NCI-H1436 treated with DMSO at 0.1 percent for 48 hours (cell line): ENCODE measurements at places on chromosomes 1 and 21.

GRCh38 chr1:88552226-88552625 lies 131.8 kb upstream of the PKN2 start:
- no peak for DNase-seq

DNA sequence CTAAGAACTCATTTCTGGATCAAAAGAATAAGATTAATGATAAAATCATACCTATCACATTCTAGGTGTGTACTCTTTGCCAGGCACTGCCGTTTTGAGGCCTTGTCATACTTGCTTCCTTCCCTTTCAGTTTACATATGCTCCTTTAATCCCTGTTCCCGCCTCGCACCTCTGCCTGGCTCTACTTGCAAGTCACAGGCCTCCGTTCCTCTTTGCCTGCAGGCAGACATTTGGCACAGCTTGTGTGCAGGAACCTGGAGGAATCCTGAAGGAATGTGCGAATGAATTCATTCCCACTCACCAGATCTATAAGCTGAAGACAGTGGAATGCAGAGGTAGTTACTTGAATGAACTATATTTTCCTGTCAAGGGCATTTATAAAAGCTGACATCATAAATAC lies 13.8 kb downstream of the WLS start:
- no peak for DNase-seq

DNA sequence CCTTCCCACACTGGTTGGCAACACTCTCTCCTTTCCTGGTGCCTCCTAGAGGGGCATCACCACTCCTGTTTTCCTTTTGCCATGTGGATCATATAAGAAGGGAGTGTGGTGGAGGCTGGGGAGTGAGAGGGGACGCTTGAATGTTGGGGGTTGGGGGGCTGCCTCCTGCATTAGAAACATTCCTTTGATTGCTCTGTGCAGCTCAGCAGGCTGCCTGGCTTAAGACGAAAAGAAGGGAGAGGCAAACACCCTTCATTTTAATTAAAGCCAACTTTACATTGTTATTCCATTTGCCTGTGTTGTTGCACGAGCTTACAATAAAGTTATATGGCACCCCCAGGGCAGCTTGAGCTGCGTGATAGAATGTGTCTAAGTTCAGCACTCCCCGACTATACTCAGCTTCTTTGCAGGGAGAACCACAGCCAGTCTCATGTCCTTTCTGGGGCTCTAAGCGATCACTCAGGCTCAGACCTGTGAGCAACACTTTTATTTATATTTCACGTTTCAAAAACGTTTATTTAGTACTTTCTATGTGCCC lies 57.4 kb downstream of the FOXD2 start:
- DNase-seq, result no peak

GRCh38 chr1:20964540-20965484 lies 177.7 kb upstream of the HP1BP3 start:
- DNase-seq, result no peak

GRCh38 chr21:37628362-37628761 lies 261.8 kb downstream of the DYRK1A start:
- no peak for DNase-seq

- DNase-seq, result no peak
These were observed 58.9 kb downstream of the TNFSF18 start for GRCh38 chr1:172991674-172992400.

GRCh38 chr1:111507411-111508201 lies 4.2 kb upstream of the ADORA3 start:
- DNase-seq, result no peak

- no peak for DNase-seq
These were observed 25.8 kb downstream of the SKI start for GRCh38 chr1:2253797-2254480.

- no peak for DNase-seq
These were observed 11.2 kb upstream of the SLAMF9 start for GRCh38 chr1:159965263-159965662.

- DNase-seq, result no peak
These were observed 97.0 kb upstream of the C1orf174 start for GRCh38 chr1:3996846-3997705.

DNA sequence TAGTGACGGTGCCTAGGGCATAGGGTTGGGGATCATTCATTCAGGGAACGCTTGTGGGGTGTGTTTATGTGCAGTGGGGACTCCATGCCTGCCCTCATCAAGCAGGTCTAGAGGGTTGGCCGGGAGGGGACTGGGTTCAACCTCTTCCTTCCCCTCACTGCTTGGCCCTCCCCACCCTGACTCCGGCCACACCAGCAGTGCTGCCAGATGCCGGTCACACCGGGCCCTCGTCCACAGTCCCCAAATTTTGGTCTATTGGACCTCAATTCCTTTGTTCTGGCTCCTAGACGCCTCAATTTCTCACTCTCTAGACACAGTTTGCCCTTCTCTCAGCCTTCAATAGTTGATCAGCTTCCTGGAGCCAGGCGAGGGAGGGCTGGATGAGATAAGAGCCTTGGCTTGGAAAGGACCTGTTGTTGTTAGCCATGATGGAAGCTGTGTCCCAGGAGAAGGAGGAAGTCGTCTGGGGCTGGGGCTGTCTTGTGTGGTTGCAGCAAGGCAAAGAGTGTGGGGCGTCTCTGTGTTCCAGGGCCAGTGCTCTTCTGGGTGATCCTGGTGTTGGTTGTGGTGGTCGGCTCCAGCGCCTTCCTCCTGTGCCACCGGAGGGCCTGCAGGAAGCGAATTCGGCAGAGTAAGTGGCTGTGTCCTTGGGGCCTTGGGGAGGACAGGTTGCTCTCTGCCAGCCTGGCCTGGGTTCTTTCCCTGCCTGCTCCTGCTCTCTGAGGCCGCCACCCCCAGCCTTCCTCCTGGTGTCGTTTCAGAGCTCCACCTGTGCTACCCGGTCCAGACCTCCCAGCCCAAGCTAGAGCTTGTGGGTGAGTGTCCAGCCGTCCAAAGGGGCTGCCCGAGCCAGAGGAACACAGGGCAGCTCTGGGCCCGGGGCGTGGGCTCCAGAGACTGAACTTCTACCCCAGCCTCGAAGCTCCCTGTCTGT lies 41.1 kb upstream of the TNFRSF1B start:
- no peak for DNase-seq

DNA sequence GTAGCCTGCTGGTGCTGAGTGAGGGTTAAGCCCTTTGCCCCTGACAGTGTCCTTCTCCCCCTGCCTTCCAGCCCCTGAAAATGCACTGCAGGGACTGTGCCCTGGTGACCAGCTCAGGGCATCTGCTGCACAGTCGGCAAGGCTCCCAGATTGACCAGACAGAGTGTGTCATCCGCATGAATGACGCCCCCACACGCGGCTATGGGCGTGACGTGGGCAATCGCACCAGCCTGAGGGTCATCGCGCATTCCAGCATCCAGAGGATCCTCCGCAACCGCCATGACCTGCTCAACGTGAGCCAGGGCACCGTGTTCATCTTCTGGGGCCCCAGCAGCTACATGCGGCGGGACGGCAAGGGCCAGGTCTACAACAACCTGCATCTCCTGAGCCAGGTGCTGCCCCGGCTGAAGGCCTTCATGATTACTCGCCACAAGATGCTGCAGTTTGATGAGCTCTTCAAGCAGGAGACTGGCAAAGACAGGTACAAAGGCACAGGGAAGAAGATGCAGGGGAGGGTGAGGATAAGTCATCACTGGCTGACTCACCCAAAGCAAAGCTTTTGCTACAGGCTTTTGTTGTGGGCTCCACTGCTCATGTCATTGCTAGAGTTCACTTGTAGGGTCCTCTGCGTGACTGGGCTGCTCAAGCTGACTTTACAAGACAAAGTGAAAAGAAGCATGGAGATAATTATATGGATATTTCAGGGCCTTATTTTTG lies 174.9 kb downstream of the PIGK start:
- DNase-seq, result no peak

DNA sequence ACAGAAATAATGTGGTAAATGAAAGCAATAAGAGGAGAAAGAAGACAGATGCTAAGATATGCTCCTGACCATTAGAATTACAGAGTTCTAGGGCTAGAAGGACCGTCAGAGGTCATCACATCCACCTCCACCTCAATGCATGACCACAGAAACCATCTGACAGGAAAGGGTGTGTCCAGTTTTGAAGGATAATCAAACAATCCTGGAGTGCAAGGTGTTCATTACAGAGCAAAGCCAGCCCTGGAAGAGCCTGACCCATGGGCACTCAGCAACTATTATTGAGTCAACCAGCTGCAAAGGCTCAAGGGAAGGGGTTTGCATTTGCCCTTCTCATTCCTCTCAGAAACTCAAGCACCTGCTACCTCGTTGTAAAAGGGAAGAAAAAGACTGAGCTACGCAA lies 46.4 kb downstream of the TOR1AIP2 start:
- DNase-seq, result no peak

DNA sequence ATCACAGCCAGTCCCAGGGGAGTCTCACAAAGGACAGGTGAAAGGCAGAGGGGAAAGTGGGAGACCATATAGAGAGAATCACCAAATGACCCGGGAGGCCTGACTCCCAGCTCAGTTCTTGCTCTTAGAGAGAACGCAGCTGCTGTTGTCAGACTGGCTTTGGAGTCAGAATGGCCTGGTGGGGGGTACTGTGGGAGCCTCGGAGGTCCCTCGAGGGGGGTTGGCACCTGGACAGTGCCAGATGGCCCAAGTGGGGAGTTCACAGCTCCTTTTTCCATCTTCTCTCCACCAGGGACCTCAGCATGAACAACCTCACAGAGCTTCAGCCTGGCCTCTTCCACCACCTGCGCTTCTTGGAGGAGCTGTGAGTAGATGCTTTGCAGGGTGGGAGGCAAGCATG lies 31.5 kb downstream of the LGR6 start:
- DNase-seq, result no peak

DNA sequence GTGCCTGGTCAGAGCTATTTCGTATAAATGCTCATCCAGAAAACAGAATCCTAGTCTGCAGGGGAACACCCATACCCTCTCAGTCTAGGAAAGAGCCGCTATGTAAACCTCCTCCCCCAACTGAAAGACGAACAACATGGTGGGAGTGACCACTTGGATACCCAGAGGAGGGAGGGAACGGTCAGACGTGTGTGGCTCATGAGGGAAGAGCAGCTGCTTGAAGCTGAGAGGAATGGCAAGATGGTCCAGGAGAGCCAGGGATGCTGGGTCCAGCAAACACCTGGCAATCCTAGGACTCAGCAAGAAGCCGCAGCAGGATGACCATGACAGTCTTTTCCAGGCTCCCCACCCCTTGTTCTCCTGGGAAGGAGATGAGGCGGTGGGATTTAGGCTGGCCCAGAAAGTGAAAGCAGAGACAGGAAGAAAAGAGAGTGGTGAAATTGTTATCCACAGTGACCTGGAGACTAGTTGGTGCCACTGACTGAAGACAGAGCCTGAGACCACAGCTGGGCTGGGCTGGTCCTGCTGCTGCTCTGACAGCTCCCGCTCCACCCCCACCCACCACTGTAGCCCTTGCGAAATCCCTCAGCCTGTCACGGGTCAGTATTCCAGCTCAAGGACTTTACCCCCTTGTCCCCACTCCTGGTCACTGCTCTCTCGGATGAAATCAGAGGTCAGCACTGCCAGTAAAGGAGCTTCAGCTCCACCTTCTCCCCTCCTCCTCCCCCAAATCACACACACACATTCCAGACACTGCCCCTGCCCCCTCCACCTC lies 3.6 kb downstream of the CERS2 start:
- no peak for DNase-seq

GRCh38 chr1:184289825-184290550 lies 96.8 kb upstream of the C1orf21 start:
- DNase-seq, result no peak

DNA sequence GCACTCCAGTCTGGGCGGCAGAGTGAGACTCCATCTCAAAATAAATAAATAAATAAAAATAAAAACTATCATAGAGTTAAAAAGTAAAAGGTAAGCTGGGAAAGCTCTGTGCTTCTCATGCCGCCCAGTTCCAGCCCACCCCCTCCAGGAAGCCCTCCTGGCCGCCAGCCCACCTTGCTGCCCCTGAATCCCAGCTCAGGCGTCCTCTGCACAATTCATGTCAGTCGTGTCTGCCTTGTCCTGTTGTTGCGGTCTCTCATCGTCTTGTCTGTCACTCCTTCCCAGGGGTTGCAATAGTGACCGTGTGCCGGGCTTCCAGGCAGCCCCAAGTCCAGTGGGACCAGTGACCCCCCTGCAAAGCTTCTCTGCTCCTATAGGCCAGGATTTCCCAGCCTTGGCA lies 44.1 kb downstream of the RSPH1 start:
- DNase-seq, result no peak

DNA sequence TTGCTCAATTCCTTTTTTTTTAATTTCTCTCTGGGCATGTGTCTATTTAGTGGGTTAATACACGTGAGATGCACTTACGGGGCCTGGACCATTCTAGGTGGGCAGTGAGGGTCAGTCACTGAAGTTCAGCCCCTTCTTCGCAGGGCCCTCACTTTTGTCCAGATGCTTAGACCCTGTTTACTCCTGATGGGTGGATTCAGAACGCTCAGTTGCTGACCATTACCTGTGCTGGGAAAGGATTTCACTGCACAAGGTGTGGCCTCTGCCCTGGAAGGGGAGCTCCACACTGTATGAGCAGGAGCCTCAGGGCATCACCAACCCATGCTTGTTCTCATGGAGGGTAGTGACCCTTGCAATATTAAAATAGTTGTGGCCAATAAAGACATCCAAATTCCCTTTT lies 4.5 kb downstream of the PRAMEF12 start:
- no peak for DNase-seq

- DNase-seq, result no peak
These were observed 156.2 kb upstream of the C8B start for GRCh38 chr1:57122031-57122430.

DNA sequence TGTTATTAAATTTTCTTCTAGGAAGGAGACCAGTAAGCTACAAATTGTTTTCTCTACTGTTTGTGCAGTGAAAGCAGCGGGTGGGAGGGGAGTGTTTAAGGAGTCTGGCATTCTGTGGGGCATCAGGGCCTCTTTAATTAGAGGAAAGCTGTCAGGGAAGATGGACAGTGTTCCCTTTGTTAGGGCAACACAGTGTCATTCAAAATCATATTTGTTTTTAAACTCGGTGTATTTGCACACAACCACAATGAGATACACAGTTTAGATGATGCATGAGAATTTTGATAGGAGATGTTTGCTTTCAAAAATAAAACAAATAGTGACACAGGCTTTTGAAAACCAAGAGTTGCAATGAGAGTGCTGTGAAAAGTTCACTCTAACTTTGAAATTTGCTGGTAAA lies 15.1 kb upstream of the ST6GALNAC3 start:
- DNase-seq, result no peak

DNA sequence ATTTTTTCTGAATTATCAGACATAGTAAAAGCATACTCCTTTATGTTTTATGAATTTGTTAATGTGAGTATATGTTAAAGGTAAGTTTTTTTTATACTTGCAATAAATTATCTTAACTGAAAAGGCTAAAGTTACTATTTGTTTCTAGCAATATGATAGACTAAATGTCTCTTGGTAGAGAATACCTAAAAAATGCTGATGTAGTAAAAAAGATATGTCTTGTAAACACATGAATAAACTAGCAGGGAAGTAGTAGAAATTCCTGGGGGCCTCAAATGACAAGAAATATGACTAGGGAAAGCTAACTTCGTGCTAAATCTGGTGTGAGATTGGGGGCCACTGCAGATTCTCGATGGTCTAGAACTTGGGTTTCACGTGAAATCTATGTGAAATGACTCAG lies 188.1 kb upstream of the CACNA1E start:
- DNase-seq, result no peak

DNA sequence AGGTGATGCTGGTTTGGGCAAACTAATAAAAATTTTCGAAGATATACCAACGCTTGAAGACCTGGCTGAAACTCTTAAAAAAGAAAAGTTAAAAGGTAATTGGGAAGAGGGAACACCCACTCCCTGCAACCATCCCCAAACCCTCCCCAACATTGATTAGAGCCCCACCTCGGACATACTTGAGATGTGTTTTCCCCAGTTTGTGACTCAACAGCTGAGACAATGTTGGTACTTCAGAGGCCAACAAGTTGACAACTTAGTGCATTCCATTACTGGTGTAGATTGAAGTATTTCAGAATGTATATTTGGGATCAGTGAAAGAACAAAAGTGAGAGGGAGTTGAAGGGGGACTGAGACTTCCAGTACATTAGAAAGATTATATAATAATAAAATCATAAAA lies 5.1 kb downstream of the IFI16 start:
- DNase-seq, result no peak
